ENCODE measurements at places on chromosomes 7 and 10.

- no peak for DNase-seq
These were observed 83.7 kb upstream of the KDM7A start for GRCh38 chr7:140260352-140261104.

- DNase-seq, result peak; percentile 89
These were observed 128.5 kb downstream of the TNS3 start for GRCh38 chr7:47453093-47454061.

GRCh38 chr7:26690135-26690805 is 174.1 kb downstream of the SKAP2 start:
- peak; percentile 40 for DNase-seq

- no peak for DNase-seq
These were observed 111.9 kb upstream of the EGFR start for GRCh38 chr7:54906963-54907362.

GRCh38 chr10:113515161-113515560 is 37.7 kb upstream of the HABP2 start:
- no peak for DNase-seq

GRCh38 chr10:91756286-91756685 is 41.9 kb upstream of the TNKS2 start:
- DNase-seq, result peak; percentile 21

GRCh38 chr7:66033471-66034385 is 41.9 kb upstream of the ASL start:
- no peak for DNase-seq

DNA sequence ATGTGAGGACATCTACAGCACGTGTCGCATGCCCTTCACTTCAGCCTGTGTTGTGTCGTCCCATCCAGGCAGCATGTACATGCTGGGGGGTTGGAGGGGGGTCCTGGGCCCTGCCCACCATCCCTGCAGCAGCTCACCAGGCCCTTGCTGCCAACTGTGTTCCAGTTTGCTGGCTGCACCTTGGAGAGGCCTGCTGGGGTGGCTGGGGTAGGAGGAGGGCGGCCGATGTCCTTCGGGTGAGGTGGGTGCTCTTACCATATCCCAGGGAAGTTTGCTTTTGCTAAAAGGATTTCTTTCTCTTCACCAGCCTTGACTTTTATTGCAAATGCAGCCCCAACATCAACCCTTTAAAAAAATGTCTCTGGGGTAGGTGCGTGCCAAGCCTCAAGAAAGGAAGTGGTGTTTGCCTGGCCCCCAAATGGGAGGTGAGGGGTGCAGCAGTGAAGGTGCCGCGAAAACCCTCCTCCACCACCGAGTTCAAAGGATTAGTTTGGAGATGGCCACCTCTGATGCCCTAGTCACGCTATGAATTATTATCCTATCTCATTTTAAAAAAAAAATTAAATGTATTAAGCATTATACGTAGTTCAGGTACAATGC is 165.8 kb upstream of the KLF6 start:
- no peak for DNase-seq

GRCh38 chr10:6202098-6202683 is 541 bp upstream of the PFKFB3 start:
- no peak for DNase-seq

- DNase-seq, result no peak
These were observed 38.5 kb downstream of the GHRHR start for GRCh38 chr7:31002256-31002655.

DNA sequence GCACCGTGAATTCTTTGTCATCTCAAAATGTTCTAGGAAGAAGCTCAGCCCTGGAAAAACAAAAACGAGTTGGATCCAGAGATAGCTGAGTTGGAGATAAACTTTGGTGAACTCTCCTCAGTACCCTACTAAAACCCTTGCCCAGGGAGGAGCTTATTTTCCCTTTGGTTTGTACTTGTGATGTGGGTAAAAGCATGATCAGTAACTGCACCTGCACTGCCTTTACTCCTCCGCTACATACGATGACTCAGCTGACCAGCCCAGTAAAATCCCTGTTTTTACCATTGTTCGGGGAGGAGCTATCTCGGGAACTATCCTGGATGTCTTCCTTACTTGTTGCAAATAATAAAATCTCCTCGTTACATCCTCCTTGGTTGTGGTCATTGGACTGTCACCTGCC is 359.3 kb downstream of the SH2D4B start:
- no peak for DNase-seq

DNA sequence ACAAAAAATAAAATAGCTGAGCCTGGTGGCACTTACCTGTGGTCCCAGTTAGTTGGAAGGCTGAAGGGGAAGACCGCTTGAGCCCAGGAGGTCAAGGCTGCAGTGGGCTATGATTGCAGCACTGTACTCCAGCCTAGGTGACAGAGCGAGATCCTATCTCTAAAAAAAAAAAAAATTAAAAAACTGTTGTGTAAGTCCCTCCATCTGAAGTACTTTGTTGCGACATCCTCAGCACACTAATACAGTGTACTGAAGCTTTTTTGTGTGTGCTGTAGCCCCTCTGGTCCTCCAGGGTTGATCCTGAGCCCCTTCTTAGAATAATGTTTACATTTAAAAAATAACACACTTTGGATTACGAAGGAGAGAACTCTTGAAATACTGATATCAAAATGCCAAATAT is 71.3 kb downstream of the PFKFB3 start:
- DNase-seq, result peak; percentile 47

- DNase-seq, result peak; percentile 53
These were observed 31.1 kb downstream of the RBM17 start for GRCh38 chr10:6119962-6120361.

DNA sequence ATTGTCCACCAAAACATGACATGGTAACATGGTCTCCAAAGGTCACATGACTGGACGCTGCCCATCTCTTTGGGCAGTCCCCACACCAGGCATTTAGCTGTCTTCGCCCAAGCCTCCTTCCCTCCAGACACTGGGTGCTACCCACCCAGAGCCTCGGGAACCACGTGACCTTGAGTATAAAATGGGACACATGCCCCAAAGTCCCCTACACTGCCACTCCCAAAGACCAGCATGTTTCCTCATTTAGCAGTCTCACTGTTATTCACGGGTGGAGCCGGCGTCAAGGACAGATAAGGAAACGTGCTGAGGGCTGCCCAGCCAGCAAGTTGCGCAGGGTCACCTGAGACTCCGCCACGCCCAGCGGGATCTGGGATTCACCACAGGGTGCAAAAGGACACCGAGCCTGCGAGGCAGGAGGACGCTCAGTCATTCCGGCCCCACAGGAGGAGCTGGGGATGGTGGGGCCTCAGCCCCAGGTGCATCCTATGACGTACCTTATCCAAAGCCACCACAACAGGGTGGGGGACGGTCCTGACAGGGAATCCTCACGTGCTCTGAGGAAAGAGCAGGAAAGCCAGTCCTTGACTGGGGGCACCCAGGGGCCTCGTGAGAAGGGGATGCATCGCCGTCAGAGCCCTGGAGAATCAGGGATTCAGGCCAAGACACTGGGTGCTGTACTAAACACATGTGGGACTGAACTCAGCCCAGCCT is 226.9 kb downstream of the TNS3 start:
- no peak for DNase-seq

DNA sequence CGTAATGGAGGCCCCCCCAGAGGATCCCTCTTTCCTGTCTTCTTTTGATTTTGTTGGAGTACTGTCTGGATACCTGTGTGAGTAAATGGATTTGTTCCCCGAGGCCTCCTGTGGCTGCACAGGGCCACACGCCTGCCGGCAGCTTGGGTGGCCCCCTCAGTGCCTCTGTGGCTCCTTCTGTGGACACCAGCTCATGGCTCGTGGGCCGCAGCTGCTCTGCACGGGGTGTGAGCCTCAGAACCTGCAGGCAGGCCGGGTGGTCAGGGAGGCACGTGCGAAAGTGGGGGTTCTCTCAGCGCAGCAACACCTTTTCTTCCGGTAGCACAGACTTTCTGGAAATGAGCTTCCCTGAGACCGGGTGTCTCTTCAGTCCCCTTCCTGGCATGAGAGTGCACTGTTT is 70.3 kb downstream of the WDR37 start:
- DNase-seq, result no peak

- no peak for DNase-seq
These were observed 42.2 kb upstream of the BMPER start for GRCh38 chr7:33862946-33863814.

- peak; percentile 99 for DNase-seq
These were observed at the start of gene CALD1 for GRCh38 chr7:134778941-134779740. CALD1 (plus strand) TSS chr7:134779634; CDS start chr7:134867734, 88,100 bp downstream.

DNA sequence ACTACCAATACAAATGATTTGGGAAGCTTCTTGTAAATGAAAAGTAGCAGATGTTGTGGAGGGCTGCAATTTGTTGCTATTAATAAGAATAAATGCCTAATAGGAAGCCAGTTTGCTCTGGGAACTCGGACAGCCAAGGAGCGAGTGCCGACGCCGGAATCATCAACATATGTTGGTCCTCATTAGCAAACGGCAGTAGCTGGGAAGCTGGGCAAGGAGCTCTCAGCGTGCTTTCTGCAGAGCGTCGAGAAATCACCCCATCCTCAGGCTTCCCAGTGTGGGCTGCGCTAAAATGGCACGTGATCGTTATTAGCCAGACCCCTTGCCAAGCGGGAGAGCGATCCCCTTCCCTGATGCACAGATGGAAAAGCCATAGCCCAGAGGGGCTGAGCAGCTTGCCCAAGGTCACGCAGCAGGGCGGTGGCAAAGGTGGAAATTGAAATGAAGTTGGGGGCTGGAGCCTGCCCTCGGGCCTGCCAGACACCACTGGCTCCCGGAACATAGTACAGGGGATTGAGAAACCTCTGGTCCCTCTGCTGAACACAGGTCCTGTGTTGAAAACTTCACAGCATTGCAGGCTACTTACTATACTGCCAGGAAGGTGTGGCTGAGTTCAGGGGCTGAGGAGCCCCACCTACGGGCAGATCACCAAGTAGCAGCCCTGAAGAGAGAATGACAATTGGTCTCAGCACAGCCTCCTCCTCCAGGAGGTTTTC is 326.9 kb downstream of the PLXNA4 start:
- DNase-seq, result peak; percentile 15

GRCh38 chr10:127855976-127856375 is 36.8 kb downstream of the CLRN3 start:
- DNase-seq, result no peak

DNA sequence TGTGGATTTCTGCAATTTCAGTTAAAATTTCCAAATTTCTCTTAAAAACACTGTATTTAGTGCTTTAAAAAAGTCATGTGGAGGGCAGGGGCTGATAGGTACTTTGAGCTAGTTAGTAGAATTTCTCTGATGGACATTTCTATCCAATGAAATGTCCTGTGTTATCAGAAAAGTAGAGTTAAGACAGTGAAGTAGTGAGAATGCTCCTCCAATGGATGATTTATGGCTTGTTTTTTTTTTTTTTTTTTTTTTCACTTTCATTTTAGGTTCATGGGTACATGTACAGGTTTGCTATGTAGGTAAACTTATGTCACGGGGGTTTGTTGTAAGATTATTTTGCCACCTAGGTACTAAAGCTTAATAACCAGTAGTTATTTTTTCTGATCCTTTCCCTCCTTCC is 55.0 kb downstream of the BTAF1 start:
- no peak for DNase-seq

DNA sequence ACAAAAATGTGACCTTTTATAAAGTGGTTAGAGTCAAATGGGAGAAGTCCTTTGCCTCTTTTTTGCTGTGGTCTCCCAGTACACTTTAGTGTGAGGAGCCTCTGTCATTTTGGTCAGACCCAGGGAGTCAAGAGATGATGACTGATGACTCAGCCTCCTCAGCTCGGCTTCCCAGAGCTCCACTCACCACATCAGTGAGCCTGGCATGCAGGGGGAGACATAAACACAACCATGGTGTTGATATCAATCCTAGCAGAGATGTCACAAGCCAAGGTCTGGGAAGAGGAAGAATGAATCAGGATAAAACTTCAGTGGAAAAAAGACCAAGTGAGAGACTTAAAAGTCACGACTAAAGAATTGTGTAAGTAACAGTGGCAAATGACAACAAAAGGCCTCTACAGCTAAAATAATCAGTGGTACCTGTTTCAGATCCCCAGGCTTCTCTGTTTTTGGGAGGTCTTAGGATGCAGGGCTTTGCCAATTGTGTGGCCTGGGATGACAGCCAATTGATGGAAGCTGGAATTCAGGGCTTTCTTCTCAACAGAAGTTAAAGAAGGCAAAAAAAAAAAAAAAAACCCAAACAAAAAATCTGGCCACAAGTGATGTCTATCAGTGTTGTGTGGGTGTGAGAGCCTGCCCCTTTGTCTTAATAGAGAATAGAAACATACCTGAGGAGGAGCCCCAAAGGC is 50.2 kb downstream of the TFAM start:
- DNase-seq, result peak; percentile 95

All from epithelial cell of esophagus (primary cell).